DMS79 treated with DMSO at 0.1 percent for 48 hours (cell line): ENCODE measurements at places on chromosomes 2 and 18.

DNA sequence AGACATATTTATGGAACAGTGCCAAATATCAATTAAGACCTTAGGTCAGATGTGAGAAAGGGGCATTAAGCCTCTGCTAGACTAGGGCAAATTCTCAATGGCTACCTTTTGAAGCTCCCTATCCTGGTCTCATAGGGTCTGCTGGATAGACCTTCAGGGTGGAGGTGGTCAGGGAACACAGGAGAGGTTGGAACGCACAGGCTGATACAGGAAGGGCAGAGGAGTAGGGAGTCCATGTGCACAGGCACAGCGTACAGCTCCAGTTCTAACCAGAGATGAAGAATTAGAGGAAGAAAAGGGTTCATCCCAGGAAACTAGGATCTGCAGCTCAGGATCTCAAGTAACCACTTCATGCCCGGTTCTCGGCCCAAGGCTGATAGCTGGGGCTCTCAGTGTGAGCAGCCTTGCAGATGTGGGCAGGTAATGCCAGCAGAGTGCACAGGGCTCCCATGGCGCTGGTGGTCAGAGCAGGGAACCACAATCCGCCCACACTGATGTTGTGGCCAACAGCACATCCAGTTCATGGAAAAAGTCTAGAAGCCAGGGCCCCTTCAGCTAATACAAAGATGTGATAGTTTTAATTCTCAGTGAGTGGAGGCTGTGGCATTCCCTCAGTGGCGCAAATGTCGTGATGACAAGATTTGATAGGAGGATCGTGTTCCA is 3.4 kb upstream of the EVA1A start:
- DNase-seq = no peak

DNA sequence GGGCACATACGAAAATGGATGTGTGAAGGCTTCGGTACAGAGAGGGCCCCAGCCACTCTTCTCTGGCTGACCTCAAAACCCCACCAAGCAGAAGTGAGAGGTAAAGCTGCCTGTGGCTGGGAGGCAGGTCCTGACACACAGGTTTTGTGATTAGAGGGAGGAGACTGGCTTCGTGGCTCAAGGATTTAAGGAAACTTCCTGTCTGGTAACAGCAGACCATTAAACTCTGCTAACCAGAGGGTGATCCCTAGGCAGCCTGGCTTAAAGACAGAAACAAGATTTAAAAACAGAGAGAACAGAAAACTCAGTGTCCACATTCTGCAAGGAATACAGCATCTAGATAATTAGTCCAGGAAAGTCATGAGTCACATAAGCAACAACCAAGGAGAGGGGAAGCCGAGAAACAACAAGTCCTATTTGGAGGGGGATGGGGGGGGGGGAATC is 101.9 kb downstream of the NFATC1 start:
- no peak for DNase-seq

DNA sequence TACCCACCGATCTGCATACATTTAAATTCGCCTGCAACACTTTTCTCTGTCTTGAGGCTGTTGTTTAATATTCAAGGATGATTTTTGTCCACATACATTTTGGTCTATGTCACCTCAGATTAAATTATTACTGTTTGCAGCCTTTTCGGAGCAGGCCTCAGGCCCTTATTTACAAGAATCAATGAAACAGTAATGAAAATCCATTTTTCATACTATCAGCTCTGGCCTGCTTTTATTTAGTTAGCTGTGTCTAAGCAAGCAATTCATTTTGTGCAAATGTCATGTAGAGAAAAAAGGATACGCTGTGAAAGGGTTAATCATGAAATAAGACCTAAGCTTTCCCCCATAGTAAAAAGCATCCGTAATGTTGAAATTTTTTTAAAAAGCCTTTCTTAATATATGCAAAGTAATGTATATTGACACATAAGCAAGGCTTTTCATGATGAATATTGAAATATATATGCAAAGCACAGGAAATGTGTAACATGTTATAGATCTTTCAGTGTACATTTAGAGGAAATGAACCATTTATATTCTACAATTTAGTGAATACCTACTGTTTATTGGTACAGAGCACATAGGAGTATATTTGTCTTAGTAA is 1135.3 kb upstream of the ZEB2 start:
- DNase-seq = no peak

GRCh38 chr2:10151462-10151861 is 28.9 kb downstream of the RRM2 start:
- no peak for DNase-seq

GRCh38 chr2:11490194-11490593 is 24.2 kb upstream of the E2F6 start:
- DNase-seq = no peak

- DNase-seq = peak; percentile 72
These were observed 813 bp downstream of the NDC80 start for GRCh38 chr18:2572171-2572569.

GRCh38 chr2:54510916-54511315 is 54.8 kb downstream of the SPTBN1 start:
- DNase-seq = no peak

DNA sequence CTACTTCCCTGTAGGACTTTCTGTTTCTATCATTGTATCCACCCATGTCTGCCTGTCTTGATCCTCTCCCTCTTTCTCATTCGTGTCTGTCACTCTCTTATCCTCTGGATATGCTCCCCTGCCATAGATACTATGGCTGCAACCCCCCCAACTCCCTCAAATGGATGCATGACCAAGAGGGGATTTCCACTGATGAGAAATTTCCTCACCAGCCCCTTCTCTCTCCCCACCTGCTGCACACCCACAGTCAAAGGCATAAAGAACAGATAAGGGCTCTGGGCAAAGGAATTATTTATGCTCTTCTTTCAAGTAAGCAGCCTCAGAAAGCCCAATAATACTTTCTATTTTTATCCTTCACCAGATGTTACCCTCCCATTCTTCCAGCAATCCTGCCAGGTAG is 121.3 kb downstream of the FOXI3 start:
- DNase-seq = no peak

DNA sequence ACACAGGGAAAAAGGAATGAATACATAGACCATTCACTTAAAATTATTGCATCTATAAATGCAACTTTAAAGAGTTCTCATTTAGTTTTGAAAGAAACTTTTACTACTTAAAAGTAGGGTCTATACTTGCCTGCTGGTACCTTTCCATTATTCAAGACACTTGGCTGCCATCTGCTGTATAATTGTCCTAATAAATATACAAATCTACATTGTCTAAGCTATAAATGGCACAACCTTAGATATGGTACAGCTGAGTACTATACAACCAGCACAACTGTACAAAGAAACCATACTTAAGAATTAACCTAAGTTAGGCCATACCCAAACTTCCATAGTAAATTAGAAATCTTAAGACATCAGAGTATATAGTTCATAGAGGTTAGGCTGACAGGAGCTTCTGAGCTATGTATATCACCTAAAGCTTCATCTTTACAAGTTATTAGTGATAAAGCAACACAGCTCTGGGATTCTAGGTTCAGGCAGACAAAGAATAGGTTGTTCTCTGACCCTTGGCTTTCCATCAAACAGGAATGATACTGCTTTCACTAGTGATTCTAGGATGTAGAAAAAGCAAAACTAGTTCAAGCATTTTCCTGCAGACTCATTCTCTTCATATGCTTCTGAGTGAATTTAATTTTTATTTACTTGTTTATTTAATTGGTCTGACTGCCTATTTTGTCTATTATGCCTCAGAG is 22.1 kb downstream of the EXOC6B start:
- no peak for DNase-seq

DNA sequence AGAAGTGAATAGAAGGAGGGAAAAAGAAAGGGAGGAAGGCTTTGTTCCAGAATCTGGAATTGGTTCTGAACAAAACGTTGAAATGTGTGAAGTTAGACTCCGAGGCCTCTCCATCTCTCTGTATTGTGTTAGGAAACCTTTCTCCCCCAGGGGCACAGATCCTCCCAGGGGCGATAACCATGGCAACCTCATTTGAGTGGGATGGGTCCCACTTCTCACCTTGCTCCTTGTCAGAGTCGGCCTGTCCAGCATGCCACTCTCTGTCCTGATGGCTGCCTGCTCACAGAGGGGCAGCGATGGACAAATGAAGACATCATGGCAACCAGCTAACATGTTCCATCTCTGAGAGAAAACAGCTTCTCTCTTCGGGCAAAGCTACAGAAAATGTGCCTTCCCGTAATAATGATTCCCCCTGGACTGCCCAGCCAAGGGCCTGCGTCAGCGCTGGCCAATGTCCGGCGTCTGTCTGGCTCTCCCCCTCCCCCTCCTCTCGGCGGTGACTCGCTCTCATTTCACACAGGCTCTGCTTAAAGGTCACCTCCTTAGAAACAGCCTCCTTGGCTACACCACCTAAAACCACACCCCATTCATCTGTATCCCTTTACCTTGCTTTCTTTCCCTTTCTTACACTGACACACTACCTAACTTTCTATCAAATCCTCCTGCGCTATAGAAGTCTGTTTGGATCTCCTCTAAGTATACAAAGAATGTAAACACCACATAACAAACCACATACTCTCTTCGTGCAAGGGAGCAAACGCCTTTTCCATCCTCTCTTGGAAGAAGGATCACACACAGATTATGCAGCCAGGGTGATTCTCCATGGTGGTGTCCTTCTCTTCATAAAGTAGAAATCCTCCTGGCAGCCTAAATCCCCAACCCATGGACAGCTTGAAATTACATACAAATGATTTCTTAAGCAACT is 32.1 kb upstream of the TTC39C start:
- DNase-seq = no peak

DNA sequence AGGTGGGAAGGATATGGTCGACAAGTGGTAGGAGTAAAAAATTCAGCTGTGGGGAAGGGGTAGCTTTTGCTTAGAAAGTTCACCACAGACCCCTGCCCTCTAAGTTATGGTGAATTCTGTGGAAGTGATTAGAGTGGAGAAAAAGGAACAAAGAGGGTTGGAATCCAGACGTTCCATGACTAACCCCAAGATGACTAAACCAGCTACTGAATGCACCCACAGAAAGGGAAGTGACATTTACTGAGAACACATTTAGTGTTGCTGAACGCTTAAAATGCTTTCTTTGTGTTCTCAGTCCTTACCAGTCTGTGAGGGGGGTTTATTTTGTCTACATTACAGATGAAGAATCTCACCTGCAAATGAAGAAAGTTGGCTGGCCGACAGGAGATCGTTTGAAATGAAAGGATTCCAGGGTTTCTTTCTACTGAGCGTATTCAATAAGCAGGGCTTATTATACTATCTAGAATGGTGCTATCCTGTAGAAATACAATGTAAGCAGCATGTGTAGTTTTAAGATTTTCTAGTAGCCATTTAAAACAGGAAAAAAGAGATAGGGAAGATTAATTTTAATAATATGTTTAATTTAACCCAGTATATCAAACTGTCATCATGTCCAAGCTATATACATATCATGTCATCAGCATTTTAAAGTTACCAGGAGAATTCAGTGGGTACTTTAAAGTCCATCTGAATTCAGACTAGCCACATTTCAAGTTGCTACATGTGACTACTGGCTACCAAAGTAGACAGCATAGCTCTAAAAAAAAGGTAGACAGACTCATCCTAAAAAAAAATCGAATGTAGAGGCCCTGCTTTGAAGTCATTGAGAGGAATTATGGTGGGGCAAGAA is 60.1 kb downstream of the LIMS1 start:
- no peak for DNase-seq

DNA sequence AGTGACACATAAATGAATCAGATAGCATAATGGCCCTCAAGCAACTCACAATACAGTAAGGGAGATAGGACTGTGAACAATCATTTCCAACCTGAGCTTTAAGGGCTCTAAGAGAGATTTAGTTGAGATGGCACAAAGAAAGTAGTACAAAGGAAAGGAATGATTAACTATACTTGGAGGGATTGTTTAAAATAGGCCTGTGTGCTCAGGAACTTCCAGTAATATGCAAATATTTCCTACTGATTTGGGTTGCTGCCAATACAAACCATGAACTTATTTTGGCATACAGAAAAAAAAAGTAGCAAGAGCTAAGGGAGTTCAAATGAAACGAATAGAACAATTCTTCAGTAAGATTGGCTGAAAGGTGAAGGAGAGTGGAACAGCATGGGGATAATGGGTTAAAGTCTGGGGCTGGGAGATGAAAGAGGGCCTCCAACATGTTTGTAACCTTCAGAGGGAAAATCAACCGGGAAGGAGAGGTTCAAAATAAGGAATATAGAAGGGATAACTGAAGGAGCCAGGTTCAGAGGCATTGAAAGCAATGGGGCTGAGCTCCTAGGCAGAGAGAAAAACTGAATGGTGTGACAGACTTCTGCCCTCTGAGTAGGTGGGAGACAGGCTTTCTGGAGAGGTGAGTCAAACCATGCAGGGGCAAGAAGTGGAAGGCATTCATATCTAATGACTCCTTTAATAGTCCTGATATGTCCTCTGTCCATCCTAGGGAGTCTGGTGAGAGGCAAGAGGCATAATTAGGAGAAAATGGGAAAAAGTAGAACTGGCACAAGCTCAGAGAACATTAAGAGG is 83.5 kb downstream of the DNAH7 start:
- no peak for DNase-seq

GRCh38 chr2:181776336-181776735 is 96.0 kb upstream of the NEUROD1 start:
- DNase-seq = no peak

- no peak for DNase-seq
These were observed 89.9 kb downstream of the ANKRD12 start for GRCh38 chr18:9226463-9226862.

GRCh38 chr18:27839141-27839540 is 337.8 kb downstream of the CDH2 start:
- DNase-seq = no peak

GRCh38 chr2:184049566-184049965 is 548.8 kb upstream of the ZNF804A start:
- no peak for DNase-seq

GRCh38 chr2:127661072-127661649 is 14.2 kb downstream of the LIMS2 start:
- no peak for DNase-seq

- no peak for DNase-seq
These were observed 211.0 kb downstream of the KCNE4 start for GRCh38 chr2:223262946-223263345.

GRCh38 chr2:1248187-1248586 is 165.1 kb upstream of the TPO start:
- no peak for DNase-seq

DNA sequence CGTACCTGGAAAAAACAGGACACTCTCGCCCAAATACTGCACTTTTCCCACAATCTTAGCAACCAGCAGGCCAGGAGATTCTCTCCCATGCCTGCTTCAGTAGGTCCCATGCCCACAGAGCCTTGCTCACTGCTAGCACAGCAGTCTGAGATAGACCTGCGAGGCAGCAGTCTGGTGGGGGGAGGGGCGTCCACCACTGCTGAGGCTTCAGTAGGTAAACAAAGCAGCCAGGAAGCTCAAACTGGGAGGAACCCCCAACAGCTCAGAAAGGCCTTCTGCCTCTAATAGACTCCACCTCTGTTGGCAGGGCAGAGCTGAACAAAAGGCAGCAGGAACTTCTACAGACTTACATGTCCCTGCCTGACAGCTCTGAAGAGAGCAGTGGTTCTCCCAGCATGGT is 1202.8 kb upstream of the ACVR2A start:
- DNase-seq = no peak

DNA sequence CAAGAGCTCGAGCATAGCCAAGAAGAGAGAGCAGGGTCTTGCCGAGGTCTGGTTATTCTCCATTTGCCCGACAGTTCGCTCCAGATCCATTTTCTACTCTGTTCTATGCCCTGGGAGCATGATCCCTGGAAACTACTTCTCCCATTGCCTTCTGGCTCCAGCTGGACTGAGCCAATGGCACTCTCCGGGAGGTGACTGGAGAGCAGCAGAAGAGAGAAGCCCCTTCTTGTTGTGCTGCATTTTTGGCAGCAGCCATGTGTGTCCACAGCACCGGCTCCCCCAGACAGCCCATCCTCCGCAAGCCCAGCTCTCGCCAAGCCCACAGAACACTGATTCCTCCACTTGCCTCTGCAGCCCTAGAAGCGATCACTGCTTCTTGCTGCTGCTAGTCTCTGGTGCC is 345.5 kb downstream of the TNS1 start:
- no peak for DNase-seq
